HFFc6 (cell line): ENCODE measurements at places on chromosomes 6 and 20. TPM values are rescaled to one million over a fixed set of nuclear protein-coding genes. Genes with fewer than 3 reads are reported as not detected.

DNA sequence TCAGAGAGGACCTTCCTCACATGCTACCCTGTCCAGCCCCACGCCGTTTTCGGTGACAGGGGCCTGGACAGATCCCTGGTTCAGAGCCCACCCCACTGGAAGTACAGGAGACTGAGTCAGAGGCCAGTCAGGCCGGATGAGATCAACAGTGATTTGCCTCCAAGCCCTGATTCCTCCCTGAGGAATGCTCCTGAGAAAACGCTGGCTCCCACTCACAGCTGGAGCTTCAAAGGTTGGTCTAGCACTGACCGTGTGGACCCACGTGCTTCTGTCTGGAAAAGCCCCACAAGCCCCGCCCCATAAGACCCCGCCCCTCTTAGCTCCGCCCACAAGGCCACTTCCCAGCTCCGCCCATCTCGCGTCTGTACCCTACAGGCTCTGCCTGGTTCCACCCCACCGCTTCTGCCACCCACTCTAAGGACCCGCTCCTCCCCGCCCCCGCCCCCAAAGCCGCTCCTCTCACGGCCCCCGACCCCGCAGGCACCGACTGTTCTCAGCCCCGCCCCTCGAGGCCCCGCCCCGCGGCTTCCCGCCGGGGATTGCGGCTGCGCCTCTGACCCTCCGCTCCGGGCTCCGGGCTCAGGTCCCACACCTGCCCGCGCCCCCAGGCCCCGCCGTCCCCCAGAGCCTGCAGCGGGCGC is 64.9 kb upstream of the BHLHE23 start:
- DNase-seq = peak; percentile 80

DNA sequence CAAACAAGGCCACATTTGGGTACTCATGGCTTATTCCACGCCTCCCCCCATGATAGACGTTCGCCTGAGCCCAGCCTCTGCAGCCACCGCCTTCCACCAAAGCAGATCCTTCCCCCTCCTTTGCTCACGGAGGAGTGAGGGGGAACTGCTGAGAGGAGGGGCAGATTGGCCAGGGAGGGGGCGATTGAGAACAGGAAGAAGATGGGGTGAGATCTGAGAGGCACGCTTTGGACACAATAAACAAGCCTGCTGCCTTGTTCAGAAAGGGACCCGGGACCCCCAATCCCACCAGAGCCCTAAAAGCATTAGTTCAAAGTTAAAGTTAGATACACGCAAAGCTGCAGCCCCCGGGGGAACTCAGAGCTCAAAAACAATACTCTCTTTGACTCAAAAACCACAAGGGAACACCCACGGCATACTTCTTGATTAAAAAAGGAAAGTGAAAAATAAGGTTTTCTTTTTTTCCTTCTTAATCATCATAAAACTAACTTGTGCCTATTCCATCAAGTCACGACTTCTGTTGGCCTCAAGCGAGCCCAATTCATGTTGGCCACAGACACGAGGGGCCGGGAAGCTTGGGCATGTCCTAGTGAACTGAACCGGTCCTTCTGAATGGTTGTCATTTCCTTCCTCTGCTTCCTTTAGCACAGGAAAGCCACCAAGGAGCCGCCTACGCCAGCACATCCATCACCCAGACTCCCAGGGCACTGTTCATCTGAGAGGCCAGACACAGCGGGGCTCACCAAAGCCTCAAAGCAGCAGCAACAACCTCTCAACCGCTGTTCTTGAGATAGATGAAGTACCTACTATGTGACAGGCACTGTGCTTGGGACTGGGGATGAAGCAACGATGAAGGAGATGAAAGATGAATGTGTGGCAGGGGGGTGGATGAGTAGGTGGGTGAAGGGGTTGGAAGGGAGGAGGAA is 44.7 kb downstream of the NFATC2 start:
- no peak for DNase-seq

GRCh38 chr20:38941726-38942389 is 15.6 kb downstream of the FAM83D start:
- DNase-seq = no peak

DNA sequence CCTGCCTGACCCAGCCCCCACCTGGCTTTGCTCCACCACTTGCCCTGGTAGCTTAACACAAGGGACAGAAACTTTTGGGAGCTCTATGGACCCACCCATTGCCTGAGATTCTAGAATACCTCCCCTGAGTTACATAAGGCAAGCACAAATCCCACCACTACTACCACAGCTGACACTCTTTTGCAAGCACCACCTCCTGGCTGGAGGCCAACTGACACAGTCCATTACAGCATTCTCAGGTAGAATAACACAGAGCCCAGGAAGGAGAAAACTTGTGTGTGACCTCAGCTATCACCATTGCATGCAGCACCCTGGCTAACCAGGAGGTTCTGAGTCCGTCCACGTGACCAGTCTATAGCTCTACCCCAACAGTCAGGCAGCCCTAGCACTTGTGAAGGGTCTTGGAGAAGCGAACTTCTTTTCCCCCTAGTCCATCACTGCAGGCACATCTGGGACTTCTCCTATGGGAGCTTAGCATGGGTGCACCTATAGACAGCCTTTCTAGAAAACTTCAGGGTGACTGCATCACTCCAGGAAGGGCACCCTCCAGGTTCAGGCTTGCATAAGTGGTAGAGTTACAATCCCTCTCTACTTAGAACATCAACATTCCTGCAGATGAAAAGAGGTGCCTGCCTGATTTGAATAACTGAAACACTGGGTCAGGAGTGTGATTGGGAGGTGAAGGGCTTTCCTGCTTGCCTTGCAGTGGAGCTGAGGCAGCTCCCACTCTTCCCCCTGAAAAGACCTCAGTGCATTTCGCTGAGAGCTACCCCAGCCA is 30.1 kb downstream of the CITED2 start:
- DNase-seq = no peak

DNA sequence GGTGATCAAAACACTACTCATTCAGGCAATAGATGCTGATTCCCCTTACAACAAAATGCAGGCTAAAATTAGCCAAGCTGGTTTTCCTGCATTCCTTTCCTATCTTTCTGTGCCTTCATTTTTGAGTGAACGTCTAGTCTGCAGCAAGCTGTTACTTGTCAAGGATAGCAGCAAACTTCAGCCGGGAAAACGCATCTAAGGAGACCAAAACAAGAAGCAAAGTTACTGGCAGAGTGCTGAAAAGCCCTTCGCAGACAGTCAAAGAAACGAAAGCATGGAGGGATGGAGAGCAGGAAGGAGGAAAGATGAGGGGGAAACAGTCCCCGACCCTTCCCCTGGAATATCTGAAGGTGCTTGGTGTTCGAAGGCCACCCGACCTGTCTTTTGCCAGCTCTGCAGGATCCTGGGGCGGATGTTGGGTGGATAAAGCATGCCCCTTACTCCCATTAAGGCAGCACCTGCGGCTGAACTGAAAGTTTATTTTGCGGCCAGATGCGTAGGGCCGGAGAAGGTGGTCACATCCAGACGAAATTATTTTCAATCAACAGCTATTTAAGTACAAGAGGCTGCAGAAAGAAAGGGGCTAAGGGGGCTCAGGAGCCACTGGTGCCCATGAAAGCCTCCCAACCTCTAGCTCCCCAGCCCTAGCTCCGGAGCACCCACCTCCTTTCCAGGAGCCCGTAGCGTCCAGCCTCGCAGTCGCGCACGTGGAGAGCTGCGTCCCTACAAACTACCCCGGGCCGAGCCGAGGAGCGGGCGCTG is 538 bp downstream of the FERMT1 start:
- DNase-seq = peak; percentile 28

DNA sequence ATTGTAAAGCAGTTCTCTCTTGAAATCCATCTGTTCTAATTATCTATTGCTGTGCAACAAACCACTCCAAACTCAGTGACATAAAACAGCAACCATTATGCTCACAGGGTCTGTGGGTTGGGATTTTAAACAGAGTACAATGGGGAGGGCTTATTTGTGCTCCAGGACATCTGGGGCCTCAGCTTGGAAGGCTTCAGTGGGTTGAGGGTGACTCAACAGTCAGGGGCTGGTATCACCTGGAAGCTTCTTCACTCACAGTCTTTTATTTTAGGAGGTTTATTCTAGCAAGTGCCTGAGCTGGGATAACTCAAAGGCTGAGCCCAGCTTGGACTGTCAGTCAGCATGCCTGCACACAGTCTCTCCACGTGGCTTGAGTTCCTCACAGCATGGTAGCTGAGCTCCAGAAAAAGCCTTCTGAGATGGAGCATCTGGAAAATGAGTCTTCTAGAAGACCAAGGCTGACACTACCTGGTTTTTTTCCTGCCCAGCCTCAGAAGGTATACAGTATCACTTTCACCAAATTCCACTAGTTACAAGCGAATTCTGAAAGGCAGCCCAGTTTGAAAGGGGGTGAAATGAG is 234.6 kb upstream of the ID4 start:
- DNase-seq = no peak

DNA sequence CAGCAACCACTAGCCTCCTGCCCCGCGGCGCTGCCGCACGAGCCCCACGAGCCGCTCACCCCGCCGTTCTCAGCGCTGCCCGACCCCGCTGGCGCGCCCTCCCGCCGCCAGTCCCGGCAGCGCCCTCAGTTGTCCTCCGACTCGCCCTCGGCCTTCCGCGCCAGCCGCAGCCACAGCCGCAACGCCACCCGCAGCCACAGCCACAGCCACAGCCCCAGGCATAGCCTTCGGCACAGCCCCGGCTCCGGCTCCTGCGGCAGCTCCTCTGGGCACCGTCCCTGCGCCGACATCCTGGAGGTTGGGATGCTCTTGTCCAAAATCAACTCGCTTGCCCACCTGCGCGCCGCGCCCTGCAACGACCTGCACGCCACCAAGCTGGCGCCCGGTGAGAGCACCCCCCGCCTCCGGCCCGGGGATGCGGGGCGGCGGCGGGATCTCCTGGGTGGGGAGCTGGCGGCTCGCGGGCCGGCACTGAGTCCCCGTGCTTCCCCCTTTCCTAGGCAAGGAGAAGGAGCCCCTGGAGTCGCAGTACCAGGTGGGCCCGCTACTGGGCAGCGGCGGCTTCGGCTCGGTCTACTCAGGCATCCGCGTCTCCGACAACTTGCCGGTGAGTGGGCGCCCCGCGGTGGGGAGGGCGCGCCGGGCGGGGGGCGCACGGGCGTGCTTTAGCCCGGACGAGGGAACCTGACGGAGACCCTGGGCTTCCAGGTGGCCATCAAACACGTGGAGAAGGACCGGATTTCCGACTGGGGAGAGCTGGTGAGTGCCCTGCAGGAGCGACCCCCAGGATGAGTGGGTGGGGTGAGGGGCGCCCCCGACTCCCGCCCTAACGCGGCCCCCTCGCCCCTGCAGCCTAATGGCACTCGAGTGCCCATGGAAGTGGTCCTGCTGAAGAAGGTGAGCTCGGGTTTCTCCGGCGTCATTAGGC is 585 bp downstream of the PIM1 start:
- DNase-seq = peak; percentile 25

- no peak for DNase-seq
These were observed 17.3 kb upstream of the CITED2 start for GRCh38 chr6:139391709-139392108.

Gene SERPINB6
- total RNA-seq = 114 to 141 TPM (median 134 TPM) in 3 replicates

Gene IL17F
- total RNA-seq = not detected in 3 replicates
